ENCODE measurements at places on chromosomes 2 and 18.

GRCh38 chr2:3491716-3492474, 27.4 kb downstream of the ADI1 start:
- no peak for DNase-seq

- no peak for DNase-seq
Observed at GRCh38 chr2:126655051-126655450, 907 bp upstream of the GYPC start.

DNA sequence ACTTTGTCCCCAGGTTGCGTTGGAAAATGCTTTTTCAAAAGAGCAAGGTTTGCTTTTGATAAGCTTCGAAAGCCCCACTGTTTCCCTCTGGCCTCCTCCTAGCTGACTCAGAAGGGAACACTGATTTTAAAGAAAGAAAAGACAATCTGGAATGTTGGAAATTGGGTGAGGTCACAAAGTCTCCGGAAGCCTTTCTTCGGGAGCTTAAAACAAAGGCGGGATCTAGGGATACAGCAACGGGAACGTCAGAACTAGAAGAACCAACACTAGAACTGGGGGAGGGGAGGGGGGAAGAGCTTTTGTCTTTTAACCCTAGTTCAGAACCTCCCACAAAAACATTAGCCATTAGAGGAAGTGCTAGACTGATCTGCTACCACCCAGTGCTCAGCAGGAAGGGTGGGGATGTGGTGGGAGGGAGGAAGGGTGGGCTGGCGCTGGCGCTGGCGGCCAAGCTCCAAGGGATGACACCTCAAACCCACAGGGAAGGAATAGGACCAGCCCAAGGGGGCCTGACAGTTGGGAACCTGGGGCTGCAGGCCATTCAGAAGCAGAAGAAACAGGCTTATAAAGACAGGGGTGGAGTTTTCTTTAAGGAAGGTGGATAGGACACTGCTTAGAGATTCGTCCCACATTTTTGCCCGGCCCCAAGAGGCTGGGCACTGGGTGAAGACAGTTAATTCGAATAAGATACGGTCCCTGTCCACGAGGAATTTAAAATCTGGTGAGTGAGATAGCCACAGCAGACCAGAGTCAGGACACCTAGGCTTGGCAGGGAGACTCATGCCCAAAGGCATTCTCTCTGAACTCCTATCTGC, 1.7 kb downstream of the TMSB10 start:
- peak; percentile 56 for DNase-seq

DNA sequence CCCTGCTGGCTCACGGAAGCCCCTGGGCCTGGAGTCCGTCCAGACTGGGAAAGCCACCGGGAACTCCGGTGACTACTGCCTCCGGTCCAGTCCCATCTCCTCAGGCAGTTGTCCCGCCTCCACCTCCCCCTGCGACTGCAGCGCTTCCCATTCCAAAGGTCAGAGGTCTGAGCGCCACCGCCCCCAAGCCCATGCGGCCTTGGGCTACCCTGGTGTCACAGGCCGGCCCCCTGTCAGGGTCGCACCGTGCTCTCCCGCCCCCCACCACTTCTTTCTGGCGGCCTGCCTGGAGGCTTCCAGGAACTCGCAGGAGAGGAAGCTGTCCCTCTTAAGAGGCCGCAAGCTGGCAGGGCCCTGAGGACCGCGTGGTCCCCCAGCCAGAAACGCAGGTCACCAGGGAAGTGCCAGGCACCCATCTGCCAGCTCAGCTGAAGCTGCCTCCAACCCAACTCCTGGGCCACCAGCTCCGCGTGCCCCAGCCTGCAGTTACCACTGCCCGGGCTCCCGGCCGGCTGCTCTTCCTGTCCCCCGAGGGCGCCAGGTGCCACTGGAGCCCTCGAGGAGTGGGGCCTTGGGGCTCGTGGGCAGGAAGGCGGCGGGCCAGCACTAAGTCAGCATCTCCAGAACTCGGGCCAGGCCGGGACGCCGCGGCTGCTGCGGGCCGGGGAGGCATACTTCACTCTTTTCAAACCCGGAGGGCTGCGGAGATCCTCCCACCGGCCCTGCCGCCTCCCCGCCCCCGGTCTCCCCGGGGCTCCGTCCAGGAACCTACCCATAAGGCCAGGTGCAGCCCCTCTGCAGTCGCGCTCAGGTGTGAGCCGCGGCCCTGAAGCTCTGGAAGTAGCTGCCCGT, 83.3 kb upstream of the POMC start:
- no peak for DNase-seq

DNA sequence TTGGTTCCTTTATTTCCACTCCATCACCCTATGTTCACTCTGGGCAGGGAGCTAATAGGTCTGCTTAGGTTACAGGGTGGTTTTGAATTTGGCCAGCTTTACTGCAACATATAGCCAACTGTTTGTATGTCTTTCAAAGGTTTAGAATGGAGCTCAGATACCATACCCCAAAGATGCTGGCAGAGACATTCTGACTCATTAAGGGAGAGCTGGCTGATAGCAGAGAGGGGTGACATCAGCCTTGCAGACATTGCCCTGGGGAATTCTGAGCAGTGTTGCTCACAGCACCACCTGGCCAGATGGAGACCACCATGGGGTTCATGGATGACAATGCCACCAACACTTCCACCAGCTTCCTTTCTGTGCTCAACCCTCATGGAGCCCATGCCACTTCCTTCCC, 2.1 kb downstream of the PROKR1 start:
- no peak for DNase-seq

DNA sequence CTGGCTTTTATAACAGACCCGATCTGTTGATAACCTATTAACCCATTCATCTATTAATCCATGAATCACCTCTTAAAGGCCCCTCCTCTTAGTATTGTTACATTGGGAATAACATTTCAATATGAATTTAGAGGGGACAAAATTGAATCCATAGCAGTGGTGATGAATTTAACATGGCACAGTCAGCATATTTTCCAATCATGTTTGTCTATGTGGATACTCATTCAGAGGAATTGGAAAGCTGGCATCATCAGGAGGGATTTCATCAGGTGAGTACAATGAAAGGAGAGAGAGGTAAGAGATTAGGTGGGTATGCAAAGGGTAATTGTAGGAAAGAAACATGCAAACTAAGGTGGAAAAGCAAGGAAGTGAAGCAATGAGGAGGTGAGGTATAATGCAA, 275.1 kb upstream of the STON1 start:
- DNase-seq = no peak

- DNase-seq = no peak
Observed at GRCh38 chr18:46213295-46213694, 109.1 kb downstream of the HAUS1 start.

GRCh38 chr2:234981197-234982095, 29.6 kb downstream of the SH3BP4 start:
- DNase-seq = no peak

- DNase-seq = no peak
Observed at GRCh38 chr18:22044474-22045220, 124.7 kb upstream of the GATA6 start.

DNA sequence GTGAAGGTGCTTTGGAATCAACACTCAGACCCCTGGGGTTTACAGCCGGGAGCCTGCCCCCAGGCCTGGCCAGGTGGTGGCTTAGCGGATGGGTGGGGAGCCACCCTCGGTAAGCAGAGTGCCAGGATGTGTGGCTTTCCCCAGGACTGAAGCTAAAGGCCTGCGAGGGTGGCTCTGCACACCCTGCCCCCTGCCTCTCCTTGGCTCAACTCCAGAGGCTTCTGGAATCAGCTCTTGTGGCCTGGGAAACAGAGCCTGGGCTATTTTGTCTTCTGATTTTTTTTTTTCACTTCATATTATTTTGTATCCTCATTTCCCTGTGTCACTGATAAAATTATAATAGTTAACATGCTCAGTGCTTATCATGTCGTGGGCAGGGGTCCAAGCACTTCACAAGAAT, 79.8 kb downstream of the RHOB start:
- DNase-seq = peak; percentile 76

- peak; percentile 80 for DNase-seq
Observed at GRCh38 chr2:190408538-190409271, 550 bp downstream of the MFSD6 start.

DNA sequence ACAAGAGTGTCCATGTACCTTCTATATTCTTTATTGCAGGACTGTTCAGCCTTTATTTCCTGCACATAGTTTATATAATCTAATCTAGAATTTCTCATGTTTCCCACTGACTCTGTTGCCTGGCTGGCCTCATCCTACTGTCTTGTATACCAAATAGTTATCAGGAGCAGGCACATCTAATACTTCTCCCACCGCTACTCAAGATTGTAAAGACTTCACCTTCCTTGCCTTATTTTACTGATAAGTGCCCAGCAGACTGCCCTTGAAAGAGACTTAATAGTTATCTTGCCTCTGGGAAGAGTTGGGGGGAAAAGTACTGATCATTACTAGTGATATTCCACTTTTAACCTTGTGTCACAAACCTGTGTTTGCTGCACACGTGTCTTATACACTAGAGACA, 26.1 kb upstream of the AAK1 start:
- DNase-seq = no peak

GRCh38 chr2:121626777-121627524, 22.3 kb downstream of the CLASP1 start:
- DNase-seq = no peak

DNA sequence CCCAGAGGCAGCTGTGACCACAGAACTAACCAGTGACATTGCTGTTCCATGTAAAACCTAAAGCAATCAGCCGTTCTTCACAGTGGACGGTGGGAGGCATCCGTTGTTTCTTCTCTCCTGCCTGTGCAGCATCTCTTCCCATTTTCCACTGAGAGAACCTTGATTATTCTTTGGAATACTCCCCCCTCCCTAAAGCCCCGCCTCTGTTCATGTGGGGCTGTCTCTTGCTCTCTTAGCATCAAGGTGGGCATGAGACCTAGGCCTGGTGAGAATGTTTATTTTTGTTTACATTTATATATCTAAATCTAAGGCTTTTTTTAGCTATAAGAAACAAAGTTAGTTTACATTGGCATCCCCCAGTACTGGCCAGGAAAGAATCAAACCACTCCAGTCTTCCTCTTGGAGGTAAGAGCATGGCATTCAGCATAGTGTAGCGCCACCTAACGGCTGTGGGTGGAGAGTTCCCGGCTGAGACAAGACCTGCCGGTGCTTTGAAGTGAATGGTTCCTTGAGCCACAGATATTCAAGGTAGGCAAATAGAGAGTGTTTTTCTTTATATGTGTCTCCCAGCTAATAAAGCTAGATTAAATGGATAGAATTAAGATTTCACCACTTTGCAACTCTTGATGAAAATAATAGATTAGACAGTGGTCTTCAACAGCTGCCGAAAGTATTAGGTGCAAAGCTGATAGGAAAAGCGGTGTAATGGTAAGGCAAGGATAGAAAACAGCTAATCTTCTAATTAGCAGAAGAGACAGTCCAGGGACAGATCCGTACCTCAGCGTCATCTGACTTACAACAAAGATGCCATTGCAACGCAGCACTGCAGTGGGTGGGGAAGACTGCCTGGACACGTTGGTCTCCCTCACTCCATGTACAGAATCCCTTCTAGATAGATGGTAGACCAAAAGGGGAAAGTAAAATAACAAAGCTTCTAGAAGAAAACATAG, 219.6 kb upstream of the RAB12 start:
- DNase-seq = peak; percentile 59

GRCh38 chr18:71293322-71293721, 1004.5 kb downstream of the SOCS6 start:
- DNase-seq = no peak

- no peak for DNase-seq
Observed at GRCh38 chr18:12394428-12394827, 13.3 kb upstream of the PRELID3A start.

DNA sequence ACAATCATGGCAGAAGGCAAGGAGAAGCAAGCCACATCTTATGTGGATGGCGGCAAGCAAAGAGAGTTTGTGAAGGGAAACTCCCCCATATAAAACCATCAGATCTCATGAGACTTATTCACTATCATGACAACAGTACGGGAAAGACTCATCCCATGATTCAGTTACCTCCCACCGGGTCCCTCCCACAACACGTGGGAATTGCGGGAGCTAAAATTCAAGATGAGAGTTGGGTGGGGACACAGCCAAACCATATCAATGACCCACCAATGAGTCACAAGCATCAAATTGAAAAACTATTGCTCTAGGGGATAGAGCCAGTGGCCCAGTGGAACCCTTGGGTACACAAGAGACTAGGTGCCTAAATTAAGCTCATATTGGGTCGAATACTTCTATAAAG, 157.4 kb downstream of the FBXO15 start:
- no peak for DNase-seq

DNA sequence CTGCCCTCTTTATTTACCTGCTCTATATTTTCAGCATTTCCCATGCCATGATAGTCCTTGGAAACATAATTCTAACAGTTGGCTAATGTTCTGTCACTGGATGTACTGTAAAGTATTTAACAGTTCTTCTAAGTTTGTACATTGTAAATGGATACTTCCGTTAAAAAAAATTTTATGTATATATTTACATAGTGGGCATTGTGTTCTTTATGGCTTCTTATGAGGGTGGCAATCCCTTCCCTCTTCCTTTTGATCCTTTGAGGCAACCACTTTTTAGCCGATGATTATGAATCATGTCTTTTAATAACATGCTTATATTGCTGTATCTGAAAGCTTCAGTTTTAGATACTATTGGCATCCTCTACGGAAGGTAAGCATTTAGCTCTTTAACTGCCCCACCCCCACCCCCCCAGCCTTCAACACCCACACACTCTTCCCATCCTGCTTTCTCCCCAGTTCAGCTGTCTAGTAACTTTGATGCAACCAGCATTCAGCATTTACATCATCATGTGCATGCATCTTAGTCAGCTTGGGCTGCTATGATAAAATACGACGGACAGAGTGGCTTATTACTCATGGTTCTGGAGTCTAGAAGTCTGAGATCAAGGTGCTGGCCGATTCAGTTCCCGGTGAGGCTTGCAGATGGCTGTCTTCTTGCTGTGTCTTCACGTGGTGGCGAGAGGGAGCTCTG, 21.0 kb upstream of the EDAR start:
- DNase-seq = no peak

DNA sequence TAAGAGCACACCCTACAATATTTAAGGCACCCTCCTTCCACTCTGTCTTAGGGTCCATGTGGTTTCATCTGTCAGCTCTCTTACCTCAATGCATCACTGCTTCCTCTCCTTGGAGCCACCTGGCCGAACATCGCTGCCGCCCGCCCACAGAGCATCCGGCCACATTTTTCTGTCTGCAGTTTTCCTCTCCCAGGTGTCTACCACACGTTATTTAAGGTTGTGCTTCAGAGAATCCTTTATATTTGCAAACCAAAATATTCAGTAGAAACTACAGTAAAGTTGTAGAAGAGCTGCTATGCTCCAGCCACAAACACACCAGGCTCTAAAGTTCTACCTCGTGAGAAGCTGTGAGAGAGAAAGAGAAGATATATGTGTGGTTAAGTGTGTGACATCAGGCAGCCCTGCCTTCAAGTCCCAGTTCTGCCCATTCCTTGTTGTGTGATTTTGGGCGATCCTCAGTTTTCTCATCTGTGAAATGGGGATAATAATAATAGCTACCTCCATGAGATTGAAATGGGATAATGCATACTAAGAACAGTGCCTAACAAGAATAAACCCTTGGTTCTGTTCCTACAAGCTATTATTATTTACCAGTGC, 4.9 kb upstream of the STK17B start:
- DNase-seq = no peak

DNA sequence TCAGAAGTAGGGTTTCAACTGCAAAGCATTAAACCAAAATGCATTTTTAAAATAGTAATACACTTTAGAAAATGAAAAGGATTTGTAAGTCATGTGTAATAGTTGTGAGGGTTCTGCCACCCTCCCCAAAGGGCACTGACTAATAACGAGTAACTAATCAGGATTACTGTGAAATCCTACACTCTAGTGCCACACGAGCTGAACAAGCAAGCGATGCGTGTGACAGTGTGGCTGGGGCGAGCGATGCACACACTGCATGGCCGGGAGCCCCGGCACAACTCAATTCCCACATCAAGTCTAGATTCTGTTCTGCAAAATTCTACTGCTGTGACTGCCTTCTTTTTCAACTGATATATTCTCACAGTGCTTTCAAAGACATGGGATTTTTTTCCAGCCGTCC, 156.4 kb downstream of the SEPTIN10 start:
- DNase-seq = no peak
